ENCODE measurements at places on chromosomes 13 and 19.

DNA sequence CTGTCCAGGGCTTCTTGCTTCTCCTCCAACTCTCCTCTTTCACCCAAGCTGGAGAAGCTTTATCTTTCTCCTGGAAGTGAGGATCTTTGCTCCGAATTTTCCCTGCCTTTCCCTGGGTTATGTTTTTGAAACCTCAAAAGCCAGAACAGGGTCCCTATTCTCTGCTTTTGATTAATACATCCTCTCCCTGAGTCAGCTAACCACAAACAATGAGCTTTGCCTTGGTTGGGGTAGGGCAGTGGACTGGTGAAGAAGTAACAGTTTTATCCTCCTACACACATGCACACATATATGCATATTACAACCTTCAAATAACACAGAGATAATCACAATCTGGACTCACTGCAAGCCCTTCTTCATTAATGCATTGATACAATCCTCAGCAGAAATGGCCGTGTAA lies 44.6 kb downstream of the DLEU7 start:
- no peak for DNase-seq

DNA sequence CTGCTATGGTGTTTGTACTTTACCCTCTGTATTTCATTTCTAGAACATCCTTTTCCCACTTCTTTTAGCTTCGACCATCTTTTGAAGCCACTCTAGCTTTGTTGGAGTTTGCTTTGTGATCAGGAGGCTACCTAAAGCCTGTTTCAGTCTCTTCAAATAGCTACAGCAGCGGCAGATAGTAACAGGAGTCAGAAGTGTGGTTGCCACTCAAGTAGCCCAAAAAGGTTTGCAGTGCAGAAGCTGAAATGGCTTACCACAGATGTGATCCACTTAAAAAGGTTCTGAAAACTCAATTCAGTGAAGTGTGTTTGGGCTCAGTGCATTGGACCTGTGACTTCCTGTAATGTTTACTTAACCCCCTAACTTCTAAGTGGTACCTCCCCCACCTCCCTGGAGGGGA lies 26.2 kb downstream of the WASF3 start:
- DNase-seq = no peak

- DNase-seq = no peak
Observed at GRCh38 chr13:84366506-84366905, 484.2 kb upstream of the SLITRK1 start.

DNA sequence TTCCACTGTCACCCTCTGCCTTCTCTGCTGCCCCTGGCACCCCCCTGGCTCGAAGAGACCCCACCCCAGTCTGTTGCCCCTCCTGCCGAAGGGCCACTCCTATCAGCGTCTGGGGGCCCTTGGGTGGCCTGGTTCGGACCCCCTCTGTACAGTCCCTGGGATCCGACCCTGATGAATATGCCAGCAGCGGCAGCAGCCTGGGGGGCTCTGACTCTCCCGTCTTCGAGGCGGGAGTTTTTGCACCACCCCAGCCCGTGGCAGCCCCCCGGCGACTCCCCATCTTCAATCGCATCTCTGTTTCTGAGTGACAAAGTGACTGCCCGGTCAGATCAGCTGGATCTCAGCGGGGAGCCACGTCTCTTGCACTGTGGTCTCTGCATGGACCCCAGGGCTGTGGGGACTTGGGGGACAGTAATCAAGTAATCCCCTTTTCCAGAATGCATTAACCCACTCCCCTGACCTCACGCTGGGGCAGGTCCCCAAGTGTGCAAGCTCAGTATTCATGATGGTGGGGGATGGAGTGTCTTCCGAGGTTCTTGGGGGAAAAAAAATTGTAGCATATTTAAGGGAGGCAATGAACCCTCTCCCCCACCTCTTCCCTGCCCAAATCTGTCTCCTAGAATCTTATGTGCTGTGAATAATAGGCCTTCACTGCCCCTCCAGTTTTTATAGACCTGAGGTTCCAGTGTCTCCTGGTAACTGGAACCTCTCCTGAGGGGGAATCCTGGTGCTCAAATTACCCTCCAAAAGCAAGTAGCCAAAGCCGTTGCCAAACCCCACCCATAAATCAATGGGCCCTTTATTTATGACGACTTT lies 2.0 kb downstream of the ZFP36 start:
- DNase-seq = no peak

GRCh38 chr19:6568816-6569215 lies 22.1 kb downstream of the CD70 start:
- DNase-seq = no peak

DNA sequence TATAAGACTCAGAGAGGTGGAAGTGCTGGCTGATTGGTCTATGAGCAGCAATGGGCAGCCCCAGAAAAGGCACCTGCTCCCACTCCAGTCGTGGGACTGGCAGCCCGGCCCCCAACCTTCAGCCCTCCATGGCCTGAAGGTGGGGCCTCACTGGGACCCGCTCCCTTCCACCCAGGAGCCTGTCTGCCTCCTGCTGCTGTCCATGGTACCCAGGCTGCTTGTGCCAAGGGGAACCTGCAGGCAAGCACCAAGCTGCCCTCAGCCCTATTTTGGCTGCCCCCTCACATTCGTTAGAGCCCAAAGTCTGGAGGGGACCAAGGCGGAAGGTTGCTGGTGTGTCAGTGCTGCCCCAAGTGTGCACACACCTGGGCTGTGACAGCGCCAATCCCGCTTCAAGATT lies 2304.9 kb downstream of the PCDH9 start:
- DNase-seq = no peak

GRCh38 chr13:73740666-73741065 lies 393.5 kb downstream of the KLF12 start:
- DNase-seq = no peak

DNA sequence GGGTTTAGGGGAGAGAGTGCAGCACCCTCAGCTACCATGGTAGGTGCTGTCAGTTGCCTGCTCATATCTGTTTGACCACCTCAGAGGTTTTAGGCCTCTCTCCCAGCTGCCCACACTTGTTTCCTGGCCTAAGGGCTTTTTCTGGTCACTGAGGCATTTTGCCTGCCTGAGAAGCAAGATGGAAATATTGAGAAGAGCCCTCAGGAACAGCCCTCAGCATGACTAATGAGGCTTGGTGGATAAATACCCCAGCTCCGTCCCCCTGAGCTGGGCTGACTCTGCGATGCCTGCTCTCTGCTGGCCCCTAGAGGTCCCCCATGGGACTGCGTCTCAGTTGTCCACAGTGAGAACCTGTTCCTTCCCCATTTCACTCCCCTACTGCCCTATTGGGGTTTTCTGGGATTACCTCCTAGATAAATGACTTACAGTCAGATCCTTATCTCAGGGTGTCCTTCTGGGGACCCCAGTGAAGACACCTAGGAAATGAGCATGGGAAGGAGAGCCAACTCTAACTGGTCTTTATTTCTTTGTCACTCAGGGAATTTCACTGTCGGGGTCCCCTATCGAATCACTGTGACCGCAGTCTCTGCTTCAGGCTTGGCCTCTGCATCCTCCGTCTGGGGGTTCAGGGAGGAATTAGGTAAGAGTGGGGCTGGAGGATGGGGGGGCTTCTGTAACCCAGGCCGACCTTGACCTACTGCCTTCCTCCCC lies 13.3 kb downstream of the PALM3 start:
- DNase-seq = peak; percentile 62

GRCh38 chr19:47512183-47512947 lies 2.5 kb downstream of the NAPA start:
- no peak for DNase-seq

- no peak for DNase-seq
Observed at GRCh38 chr19:31531326-31531725, 182.1 kb upstream of the TSHZ3 start.

DNA sequence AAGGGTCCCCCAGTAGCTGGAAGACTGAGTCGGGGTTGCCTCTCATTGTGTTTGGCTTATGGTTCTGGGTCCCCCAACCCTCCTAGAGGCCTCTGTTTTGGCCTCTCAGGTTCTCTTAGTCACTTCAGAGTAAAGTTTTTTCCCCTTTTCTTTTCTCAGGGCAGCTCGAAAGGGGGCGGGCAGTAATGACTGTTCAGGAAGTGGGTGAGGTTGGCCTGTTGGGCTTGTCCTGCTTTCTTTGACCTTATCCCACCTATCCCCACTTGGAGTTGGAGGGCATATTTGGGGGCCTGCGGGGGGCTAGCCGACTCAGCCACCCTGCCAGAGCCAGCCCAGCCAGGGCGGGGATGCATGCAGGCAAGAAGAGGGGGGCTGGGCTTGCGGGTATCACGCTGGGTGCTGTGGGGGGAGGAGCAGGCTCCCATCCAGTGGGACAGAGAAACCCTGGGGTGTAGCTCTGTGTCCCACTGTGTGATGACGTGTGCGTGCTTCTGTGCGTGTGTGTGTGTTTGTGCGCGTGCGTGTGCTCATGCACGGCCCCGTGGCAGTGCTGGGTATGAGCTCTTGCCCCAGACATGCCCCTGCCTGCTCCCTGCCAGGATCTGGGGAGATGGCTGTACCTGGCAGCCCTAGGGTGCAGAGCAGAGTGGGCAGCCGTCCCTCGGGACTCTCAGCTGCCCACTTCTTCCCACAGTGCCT lies 1.4 kb downstream of the CIC start:
- peak; percentile 42 for DNase-seq

DNA sequence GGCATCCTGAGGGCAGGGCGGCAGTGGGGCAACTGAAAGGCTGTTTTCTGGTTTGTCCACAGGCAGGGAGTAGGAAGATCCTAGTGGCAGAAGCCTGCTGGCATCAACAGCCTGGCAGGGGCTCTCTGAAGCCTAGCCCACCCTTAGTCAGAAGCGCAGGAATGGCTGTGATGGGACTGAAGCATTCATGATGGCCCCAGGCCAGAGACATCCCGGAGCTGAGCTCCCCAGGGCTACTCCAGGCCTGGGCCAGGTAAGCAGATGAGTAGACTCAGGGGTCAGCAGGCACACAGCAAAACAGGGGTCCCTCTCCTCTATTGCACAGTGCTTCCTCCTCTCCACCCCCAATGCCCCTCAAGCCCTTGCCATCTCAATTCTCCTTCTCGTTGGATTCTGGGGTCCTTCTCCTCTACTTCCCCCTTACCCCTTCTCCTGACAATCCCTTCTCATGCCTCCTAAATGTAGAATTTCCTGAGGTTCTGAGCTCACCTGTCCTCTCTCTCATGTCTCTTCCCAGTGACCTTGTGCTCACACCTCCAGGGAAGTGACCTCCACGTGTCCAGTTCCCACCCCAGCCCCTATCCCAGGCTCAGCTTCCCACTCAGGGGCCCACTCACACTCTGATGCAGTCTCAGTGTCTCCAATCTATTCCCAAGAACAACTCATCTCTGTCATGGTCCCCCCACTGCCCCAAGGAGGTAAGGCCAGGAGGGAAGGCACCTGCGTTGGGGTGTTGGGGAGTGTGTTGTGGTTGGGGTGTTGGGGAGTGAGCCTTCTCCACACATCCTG lies 158.7 kb upstream of the ZNF507 start:
- no peak for DNase-seq

GRCh38 chr13:76339649-76340048 lies 546.6 kb downstream of the KCTD12 start:
- DNase-seq = no peak

GRCh38 chr19:10811391-10812111 lies 24.5 kb downstream of the TMED1 start:
- DNase-seq = no peak

GRCh38 chr13:71785361-71785760 lies 81.6 kb downstream of the DACH1 start:
- no peak for DNase-seq

DNA sequence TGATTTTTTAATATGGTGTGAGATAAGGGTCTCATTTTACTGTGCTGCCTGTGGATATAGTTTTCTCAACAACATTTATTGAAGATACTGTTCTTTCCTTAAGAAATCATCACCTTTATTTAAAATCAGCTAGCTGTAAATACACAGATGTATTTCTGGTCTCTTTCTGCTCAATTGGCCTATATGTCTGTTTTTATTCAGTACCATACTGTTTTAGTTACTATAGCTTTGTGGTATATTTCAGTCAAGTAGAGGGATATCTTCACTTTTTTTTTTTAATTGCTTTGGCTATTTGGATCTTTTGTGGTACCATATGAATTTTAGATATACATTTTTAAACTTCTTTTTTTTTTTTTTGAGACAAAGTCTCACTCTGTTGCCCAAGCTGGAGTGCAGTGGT lies 16.7 kb upstream of the ZNF714 start:
- no peak for DNase-seq

DNA sequence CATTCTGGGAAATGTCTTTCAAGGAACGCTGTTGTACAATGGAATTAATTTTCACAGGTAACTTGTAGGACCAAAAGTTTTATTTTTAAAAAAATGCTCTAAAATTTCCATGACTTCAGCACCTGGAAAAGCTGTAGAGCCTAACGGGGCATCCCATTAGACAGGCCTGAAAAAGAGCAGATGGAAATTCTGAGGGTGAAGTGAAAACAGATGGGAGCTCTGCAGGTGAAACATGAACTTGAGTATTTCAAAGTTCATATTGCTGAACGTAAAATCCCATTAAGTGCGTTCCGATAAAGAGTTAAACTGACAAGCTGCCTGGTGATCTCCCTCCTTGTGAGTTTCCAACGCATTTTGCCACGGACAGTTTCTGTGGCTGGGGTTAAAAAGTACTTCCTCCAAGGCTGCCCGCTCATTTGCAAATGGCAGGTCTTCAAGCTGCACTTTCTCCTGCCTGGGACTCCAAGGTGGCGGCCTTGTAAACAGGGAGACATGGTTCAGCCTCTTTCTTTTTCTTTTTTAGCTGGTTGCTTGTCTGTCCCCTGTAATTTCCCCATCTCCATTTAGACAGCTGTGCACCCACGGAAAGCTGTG lies 450.4 kb downstream of the FGF9 start:
- no peak for DNase-seq

- no peak for DNase-seq
Observed at GRCh38 chr19:9132422-9132821, 5.7 kb upstream of the OR7G3 start.

DNA sequence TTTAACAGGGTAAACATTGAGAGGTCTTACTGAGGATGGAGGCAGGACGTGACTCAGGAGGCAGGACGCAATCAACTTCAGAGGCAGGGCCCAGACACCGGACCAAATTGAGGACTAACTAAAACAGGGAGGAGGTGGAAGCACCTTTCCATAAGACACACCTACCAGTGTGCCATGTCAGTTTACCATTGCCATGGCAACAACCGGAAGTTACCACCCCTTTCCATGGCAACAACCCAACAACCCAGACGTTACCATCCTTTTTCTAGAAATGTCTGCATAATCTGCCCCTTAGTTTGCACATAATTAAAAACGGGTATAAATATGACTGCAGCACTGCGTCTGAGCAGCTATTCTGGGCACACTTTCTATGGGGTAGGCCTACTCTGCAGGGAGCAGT lies 53.5 kb upstream of the SOX21 start:
- DNase-seq = no peak

DNA sequence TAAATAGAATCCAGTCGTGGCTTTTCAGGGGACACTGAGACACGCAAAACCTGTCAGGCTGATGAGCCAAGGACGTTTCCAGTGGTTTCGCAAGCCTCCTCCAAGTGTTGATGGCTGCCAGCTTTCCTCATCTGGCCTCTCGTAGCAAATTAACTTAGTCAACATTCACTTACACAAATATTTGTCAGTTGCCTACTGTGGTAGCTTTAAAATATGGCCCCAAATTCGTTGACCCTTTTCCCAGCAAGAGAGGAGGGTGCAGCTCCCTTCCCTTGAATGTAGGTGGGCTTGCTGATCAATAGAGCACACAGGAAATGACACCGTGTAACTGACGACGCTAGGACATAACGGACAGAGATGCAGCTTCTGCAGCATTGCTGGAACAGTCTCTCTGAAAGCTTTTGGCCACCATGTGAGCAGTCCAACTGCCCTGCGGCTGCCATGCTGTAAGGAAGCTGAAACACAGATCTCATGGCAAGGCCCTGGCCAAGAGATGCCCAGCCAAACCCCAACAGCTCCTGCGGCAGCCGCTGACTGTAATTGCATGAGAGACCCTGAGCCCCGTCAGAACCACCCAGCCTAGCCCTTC lies 5.5 kb upstream of the RANBP3 start:
- no peak for DNase-seq

GRCh38 chr19:23403581-23404324 lies 8.5 kb upstream of the ZNF91 start:
- DNase-seq = no peak

Measured in stimulated activated CD4-positive, alpha-beta T cell treated with anti-CD3 and anti-CD28 coated beads, Interleukin-4, amount 100 ng/mL, for 48 hours (primary cell).